ENCODE measurements at places on chromosomes 7 and 10.

DNA sequence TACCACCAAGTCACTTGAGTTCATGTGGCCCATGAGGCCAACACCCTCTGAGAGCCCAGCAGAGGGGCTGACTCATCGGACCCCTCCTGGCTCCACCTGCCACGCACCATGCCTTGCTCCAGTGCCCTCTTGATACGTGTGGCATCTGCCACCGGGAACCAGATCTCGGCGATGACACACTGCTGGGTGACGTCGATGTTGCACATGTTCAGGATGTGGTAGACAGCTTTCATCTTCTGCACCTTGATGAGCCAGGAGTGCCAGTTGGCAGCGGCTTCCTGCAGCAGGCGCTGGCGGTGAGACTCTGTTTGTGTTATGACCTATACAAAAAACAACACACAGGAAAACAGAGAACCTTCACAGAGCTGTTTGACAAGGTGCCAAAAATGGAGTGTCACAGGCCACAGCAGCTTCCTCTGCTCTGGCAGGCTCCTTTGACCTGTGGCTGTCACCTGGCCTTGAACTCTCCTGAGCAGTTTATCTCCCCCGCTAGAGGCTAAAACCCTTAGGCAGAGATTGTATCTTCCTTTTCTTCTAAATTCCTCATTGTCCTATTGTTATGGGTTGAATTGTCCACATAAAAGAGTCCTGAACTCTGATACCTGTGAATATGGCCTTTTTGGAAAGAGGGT lies 45.2 kb upstream of the TMEM213 start:
- peak; percentile 64 for DNase-seq

- no peak for DNase-seq
Measured at GRCh38 chr7:149573519-149573918, 75.9 kb upstream of the ZNF746 start.

GRCh38 chr10:45373003-45373575 lies 927 bp upstream of the ALOX5 start:
- peak; percentile 38 for DNase-seq

- DNase-seq: no peak
Measured at GRCh38 chr10:60465801-60466200, 76.1 kb upstream of the ANK3 start.

DNA sequence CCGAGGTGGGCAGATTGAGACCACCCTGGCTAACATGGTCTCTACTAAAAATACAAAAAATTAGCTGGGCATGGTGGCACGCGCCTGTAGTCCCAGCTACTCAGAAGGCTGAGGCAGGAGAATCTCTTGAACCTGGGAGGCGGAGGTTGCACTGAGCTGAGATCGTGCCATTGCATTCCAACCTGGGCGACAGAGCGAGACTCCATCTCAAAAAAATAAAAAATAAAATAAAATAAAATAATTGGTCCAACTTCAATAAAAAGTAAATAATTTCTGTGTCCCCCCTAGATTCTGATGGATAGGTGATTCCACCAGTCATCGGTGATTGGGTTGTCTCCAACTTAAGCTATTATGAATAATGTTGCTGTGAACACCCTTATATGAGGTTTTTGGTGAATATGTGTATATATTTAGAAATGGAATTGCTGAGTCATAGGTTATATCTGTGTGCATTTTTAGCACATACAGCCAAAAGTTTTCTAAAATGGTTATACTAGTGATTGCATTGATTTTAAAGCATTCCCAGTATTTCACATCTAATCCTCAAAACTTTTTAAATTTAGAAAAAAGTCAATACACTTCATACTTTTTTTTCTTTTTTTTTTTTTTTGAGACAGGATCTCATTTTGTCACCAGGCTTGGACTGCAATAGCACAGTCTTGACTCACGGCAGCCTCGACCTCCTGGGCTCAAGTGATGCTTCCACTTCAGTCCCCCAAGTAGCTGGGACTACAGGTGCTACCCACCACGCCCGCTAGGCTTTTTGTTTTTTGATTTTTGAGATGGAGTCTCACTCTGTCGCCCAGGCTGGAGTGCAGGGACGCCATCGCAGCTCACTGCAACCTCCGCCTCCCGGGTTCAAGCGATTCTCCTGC lies 13.7 kb upstream of the SRPK2 start:
- DNase-seq: no peak

DNA sequence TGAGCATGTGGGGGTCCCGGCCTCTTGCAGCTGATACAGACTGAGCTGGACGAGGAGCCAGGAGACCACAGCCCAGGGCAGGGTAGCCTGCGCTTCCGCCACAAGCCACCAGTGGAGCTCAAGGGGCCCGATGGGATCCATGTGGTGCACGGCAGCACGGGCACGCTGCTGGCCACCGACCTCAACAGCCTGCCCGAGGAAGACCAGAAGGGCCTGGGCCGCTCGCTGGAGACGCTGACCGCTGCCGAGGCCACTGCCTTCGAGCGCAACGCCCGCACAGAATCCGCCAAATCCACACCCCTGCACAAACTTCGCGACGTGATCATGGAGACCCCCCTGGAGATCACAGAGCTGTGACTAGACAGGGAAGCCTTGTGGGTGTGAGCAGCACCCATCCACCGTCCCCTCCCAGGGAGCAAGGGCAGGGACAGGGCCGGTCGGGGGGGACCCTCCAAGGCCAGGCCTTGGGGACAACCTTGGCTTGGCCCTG lies 36.1 kb downstream of the PSAP start:
- no peak for DNase-seq

DNA sequence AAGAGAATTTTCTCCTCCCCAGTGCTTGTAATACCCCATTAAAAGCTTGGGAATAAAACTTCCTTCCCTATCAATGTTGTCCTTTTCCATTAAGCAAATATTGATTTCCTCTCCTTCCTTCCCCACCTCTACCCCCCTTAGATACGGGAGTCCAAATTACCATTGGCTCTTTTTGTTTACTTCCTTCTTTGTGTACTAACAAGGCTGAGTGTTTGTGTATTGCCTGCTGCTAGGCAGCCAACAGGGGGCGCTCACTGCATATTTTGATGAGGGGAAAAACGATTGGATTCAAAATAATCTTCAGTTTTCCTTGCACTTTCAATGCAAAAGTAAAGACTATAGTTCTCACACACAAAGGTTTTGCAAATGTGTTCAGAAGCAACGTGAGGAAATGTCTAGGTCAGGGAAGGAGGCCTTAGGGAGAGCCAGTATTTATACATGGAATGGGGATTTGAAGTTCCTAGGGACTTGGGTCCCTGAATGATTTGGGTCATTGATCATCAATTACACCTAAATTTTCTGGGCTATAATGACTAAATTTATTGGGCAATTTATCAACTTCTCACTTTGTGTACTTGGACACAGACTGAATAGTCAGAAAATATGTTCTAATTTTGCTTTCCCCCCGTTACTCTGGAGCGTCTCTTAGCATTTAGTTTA lies 23.6 kb upstream of the VPS41 start:
- peak; percentile 42 for DNase-seq

GRCh38 chr10:60377955-60378354 lies 11.7 kb downstream of the ANK3 start:
- DNase-seq: no peak

- DNase-seq: no peak
Measured at GRCh38 chr7:98360221-98361130, 40.4 kb downstream of the BAIAP2L1 start.
